Skeletal muscle cell (primary cell): ENCODE measurements at places on chromosomes 11 and 22.

DNA sequence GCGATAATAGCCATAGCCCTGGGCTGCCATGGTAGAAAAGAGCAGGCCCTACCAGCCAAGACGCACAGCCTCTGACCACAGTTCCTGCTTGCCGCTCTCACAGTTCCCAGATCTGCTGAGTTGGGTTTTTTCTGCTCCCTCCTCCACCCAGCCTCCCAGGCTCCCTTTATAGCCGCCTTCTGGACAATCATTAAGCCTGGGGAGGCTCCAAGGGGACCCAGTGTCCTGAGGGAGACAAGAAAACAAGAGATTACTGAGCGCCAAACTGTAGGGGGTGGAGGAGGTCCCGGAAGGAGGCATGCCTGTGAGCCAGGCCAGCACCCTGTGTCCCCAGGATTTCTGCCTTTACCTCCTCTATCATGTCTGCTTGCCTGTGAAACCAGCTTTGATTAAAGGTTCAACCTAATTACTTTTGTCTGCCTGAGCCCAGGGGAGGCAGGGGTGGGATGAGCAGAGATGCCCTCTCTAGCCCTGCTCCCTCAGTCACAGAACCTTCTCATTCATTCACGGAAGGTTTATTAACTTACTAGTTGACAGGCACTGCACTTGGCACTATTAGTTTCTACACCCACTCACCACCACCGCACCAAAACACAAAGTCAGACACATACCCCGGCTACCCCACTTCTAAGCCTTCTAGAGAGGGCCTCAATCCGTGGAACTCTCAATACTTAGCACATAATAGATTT, 1.2 kb downstream of the SLC37A4 start:
- DNase-seq, result no peak

DNA sequence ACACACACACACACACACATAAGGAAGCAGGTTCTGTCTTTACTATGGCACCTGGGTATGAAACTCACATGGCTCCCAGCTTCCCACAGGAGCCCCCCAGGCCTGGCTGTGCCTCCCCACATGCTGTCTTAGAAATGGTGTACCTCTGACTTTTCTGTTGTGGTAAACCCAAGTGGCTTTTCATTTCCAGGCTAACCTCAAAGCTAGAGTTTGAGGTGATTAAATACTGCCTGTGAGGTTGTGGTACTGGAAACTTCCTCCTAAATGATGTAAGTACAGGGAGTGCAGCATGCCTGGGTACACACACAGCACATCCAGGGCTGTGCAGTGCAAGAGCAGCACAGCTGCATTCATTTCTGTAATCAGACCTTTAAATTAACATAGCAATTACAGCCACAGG, 34.4 kb downstream of the ME3 start:
- no peak for DNase-seq

DNA sequence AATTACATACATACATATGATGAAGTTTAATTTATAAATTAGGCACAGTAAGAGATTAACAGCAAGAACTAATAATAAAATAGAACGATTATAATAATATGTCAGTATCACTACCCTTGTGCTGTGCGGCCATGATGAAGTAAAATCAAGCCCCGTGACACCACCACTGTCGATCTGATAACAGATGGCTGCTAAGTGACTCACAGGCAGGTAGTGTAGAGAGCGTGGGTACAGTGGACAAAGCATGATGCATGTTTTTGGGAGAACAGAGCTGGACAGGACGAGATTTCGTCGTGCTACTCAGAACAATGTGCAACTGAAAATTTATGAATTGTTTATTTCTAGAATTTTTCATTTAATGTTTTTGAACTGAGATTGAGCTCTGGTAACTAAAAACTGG, 108.4 kb upstream of the TIMP3 start:
- no peak for DNase-seq

GRCh38 chr11:60923800-60924109, 505 bp upstream of the TMEM132A start:
- DNase-seq, result no peak

DNA sequence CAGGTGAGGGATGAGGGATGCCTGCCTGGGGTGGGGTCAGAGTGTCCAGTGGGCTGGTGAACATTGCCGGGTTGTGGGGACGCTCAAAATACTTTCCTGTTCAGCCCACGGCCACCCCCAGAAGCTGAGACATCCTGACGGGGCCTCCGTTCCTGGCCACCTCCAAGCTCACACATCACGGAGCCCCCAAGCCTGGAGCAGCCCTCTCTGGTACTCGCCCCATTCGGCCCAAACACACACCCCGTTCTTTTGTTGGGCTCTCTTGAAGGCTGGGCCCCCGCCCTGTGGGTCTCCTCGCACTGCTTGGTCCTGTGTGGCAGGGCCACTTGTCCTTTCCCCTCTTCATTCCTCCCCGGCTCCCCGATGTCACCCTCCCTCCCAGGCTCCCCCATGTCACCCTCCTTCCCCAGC, 442.6 kb downstream of the TBC1D22A start:
- no peak for DNase-seq

GRCh38 chr22:29018293-29019189, 43.1 kb downstream of the C22orf31 start:
- DNase-seq, result no peak

GRCh38 chr11:272195-272930, 5.8 kb upstream of the NLRP6 start:
- no peak for DNase-seq

- no peak for DNase-seq
Observed at GRCh38 chr22:30890686-30891442, 77.7 kb downstream of the MORC2 start.

GRCh38 chr22:18005201-18005926, 19.0 kb downstream of the MICAL3 start:
- DNase-seq, result no peak

GRCh38 chr11:62132191-62132590, 8.4 kb downstream of the INCENP start:
- no peak for DNase-seq

DNA sequence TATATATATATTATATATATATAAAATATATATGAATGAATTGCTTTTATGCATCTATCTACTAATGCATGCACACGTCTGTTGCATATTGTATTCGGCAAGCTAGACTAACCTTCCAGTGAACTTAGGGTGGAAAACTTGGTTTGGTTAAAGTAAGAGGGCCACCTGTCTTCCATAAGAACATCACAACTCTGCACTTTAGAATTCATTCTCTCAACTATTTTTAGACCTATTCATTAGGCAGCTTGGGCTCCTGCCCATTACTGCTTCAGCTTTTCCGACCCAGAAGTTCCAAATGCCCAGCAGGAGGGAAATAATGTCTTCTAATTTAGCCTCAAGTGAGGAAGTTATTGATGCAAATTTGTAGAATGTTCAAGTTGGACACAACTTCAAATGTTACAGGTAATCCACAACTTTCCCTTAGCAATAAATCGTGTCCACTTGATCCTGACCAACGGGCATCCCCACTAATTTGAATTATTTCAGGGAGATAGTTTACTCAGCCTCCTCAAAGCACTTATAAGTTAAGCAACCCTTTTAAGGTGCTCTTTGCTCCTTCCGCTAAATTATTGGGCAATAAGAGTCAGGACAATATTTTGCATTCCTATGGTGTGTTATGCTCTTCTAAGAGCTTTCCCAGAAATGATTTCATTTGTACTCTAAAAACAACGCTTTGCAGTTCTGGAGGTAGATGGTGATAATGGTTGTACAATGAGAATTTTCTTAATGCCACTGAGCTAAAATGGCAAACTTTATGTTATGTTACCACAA, 132.3 kb downstream of the OPCML start:
- no peak for DNase-seq

DNA sequence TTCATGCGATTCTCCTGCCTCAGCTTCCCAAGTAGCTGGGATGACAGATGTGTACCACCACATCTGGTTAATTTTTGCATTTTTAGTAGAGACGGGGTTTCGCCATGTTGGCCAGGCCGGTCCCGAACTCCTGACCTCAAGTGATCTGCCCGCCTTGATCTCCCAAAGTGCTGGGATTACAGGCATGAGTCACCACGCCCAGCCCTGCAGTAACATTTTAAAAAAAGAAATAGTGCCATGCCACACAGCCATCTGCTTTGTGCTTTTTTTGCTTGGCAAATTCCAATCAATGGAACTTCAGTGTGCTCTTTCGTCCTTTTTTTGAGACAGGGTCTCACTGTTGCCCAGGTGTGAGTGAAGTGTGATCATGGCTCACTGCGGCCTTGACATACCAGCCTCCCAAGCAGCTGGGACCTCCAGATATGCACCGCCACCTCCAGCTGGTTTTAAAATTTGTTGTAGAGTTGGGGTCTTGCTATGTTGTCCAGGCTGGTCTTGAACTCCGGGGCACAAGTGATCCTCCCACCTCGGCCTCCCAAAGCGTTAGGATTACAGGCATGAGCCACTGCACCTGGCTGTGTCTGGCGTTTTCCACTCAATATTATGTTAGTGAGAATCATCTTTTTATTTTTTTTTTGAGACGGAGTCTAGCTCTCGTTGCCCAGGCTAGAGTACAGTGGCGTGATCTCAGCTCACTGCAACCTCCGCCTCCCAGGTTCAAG, 1.8 kb upstream of the CHADL start:
- DNase-seq, result no peak

DNA sequence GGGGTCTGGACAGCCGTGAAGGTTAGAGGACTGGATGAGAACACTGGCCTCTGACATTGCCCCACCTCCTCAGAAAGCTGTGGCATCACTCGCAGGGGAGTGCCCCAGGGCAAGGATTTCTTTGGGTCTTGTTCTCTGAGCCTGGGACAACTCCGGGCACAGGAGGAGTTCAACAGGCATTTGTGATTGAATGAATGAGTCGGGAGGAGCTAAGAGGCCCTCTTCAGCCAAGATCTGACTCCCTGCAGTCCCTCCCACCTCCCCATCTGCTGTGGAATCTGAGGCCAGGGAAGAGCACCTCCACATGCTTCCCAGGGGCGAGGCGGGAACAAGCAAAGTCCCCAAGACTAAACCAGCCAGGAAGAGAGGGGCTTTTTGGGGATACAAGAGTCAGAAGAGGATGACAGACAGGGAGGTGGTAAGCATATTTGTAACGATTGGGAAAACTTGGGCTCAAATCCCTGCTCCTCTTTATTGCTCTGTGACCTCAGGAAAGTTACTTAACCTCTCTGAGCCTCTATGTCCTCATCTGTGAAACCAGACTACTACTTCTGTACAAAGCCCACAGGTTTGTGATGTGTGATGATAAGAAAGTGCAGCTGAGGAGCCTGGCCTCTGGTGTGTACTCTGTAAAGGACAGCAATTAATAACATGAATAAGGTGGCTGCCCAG, 6.4 kb downstream of the TP53I11 start:
- no peak for DNase-seq

GRCh38 chr11:45607995-45608394, 57.4 kb downstream of the CHST1 start:
- no peak for DNase-seq

DNA sequence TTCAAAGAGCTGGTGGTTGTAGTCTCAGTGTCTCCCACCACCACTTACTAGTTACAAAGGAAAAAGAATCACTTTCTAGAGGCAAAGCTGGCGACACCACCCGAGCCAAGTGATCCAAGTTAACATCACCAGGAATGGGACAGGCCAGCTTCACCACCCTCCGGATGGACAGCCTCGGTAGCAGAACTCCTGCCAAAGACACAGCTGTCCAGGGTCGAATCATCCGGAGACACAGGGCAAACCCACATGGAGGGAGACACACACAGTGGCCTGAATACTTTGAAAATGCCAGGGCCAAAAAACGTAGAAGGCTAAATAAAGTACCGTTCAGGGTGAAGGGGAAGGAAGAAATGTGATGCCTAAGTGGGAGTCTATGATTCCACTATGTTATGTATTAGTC, 33.1 kb downstream of the KCNQ1 start:
- no peak for DNase-seq

DNA sequence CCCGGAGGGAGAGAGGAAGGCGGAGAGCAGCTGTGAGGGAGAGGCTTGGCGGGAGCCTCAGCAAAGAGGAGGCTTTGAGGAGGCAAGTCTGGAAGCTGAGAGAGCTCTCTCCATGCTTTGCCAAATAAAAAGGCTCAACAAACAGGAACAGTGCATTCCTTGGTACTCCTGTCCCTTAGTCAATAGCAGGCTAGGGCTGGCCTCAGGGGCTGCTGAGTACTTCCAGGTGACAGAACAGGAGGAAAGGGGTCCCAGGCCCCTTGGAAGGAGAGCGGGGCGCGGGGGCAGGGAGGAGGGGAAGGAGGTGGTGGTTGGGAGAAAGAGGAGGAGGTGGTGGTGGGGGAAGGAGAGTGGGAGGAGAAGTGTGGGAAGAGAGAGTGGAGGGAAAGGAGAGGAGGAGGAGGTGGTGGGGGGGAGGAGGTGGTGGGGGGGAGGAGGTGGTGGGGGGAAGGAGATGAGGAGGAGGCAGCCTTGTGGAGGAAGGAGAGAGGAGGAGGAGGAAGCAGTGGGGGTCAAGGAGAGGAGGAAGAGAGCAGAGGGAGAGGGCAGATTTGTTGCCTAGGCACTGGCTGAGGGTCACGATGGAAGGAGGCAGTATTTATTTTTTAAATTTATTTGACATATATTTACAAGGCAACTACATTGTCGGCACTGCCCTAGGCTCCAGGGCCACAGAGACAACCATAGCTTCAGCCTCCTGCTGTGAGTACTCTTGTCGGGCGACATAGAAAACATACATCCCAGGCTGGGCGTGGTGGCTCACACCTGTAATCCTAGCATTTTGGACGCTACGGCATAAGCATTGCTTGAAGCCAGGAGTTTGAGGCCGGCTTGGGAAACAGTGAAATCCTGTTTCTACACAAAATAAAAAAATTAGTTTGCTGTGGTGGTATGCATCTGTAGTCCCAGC, 74.2 kb upstream of the ZBED5 start:
- no peak for DNase-seq

- no peak for DNase-seq
Observed at GRCh38 chr11:114914231-114915005, 236.1 kb downstream of the NXPE2 start.

DNA sequence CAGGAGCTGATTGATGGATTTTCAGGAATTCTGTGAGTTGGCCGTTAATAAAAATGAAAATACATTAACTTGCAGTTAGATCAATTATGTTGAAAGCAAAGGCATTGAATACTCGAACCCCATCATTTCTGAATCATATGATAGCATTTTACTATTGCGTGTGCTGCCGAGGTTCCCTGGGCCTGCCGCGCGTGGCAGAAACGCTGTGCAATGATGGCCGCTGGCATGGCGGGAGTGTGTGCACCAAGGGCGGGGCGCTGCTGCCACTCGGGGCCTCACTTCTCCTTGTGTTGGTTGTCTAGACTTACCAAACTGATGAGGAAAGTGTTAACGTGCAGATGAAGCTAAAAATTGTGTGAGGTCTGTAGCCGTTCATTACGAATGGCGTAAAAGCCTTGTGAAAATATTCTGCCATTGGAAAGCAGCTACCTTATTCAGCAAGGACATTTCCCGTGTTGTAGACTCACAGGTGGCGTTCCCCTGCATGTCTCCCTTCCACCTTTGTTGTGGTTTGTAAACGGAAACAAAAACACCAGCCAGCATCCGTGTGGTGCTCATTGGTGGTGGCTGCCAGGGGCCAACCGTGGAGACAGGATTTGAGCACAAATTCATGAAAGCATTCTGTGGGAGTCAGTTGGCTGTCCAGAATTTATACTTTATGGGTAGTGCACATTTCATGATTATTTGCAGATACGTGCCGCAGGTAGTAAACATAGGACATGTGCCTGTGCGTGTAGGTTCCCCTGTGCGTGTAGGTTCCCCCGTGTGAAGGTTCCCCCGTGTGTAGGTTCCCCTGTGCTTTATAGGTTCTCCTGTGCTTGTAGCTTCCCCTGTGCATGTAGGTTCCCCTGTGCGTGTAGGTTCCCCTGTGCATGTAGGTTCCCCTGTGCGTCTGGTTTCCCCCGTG, 5.9 kb upstream of the GRAMD4 start:
- DNase-seq, result no peak
